ENCODE measurements at places on chromosomes 11 and 22. TPM values are rescaled to one million over a fixed set of nuclear protein-coding genes. Genes with fewer than 3 reads are reported as not detected.

GRCh38 chr11:102589047-102589459, 36.1 kb downstream of the MMP20 start:
- DNase-seq, result no peak

DNA sequence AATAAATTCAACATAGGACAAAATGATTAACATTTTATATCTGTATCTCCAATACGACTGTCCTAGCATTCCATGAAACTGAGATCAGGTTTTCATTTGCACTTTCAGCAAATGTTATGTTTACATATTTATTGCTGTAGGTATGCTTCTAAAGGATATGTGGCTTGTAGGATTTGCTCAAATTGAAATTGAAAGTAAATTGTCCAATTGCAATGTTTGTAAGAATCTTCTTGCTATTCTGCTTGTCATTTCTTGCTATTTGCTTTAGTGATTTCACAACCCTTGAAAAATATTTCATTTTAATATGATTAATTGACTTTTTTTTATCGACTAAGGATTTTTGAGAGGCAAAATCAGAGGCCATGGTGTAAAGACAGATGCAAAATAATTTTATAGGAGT, 904.2 kb upstream of the RAG2 start:
- no peak for DNase-seq

DNA sequence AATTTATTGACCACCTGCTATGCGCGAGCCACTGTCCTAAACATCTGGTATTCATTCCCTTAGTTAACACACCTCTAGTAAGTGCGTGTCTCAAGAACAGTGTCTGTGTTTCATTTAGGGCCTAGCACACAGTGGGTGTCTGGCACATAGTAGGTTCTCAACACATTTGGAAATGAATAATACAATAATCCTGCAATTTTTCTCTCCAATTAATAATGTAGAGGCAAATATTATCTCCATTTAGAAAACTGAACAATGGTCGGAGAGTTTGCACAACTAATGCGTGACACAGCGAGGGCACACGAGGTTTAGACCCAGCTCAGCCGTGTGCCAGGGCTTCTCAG, 4.0 kb upstream of the NCF4 start:
- DNase-seq, result no peak

The KCNQ1 gene
- total RNA-seq, result 35.3 TPM

- no peak for DNase-seq
Observed at GRCh38 chr11:126879516-126879915, 121.1 kb downstream of the KIRREL3 start.

The HSPB2 gene
- total RNA-seq, result not detected

The CEP126 gene
- 9.4 TPM for total RNA-seq

The DGCR6 gene
- 1.1 TPM for total RNA-seq

GRCh38 chr11:61955422-61956135, 5.4 kb downstream of the BEST1 start:
- no peak for DNase-seq

DNA sequence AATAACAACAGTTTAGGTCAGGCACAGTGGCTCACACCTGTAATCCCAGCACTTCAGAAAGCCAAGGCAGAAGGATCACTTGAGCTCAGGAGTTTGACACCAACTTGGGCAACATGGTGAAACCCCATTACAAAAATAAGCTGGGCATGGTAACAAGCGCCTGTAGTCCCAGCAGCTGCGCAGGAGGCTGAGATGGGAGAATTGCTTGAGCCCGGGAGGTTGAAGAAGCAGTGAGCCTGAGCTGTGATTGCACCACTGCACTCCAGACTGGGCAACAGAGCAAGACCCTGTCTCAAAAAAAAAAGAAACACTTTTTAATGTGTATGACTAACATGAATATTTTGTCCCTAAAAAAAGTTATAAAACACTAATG, 24.5 kb upstream of the TFIP11 start:
- no peak for DNase-seq

The RIMBP3B gene
- total RNA-seq, result 0.51 TPM

The MRPL49 gene
- total RNA-seq, result 40.2 TPM

The KRTAP5-1 gene
- not detected for total RNA-seq

DNA sequence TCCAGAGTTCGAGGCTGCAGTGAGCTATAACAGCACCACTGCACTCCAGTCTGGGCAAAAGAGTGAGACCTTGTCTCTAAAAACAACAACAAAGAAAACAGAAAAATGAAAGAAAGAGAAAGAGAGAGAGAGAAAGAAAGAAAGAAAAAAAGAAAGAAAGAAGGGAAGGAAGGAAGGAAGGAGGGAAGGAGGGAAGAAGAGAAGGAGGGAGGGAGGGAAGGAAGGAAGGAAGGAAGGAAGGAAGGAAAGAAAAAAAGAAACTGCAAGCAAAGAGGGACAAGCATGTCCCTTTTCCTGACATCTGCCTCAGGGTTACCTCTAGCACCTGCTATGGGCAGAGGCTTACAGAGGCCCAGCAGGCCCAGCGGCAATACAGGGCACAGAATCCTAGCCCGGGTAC, 475.0 kb downstream of the MIAT start:
- DNase-seq, result no peak

The OR5B17 gene
- not detected for total RNA-seq

The CD3D gene
- total RNA-seq, result not detected

GRCh38 chr11:122556605-122557004, 98.9 kb upstream of the UBASH3B start:
- DNase-seq, result peak; percentile 65

- peak; percentile 59 for DNase-seq
Observed at GRCh38 chr11:71563406-71563805, 2.0 kb upstream of the KRTAP5-10 start.

DNA sequence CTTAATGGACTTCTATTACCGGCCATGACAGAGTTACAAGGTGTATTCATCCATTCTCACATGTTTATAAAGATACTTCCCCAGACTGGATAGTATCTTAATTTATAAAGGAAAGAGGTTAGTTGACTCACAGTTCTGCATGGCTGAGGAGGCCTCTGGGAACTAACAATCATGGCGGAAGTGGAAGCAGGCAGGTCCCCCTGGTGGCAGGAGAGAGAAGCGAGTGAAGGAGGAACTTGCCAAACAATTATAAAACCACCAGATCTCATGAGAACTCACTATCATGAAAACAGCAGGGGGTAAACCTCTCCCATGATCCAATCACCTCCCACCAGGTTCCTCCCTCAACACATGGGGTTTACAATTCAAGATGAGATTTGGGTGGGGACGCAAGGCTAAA, 170.0 kb upstream of the PDGFD start:
- DNase-seq, result peak; percentile 12

GRCh38 chr11:2210366-2211112, 38.9 kb upstream of the TH start:
- DNase-seq, result no peak

The ANO9 gene
- 0.41 TPM for total RNA-seq

Data from endothelial cell (in vitro differentiated cells).